AG08396 (cell line): ENCODE measurements at places on chromosomes 1 and 21.
A peak's percentile ranks its signal among the peaks of the same experiment; 100 is the strongest.

- no peak for DNase-seq
Observed at GRCh38 chr1:118118469-118118868, 66.6 kb downstream of the SPAG17 start.

DNA sequence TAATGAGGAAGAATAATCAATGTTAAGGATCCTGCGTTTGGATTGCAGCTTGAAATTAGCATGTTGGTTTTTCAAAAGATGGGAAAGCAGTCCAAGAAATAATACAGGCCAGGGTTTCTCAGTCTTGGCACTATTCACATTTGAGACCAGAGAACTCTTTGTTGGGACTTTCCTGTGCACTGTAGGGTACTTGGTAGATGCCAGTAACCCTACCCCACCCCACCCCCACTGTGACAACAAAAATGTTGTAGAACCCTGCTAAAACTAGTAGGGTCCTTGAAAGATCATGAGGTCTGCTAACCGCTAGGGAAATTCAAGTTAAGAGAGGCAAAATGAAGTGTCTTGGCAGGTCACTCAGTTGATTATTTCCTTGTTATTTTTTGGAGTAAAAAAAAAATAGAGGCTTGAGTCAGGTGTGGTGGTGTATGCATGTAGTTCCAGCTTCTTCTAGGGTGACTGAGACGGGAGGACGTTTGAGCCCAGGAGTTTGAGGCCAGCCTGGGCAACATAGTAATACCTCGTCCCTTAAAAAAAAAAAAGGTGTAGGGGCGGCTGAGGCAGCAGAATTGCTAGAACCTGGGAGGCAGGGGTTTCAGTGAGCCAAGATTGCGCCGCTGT lies 53.3 kb downstream of the SPEN start:
- no peak for DNase-seq

- DNase-seq = no peak
Observed at GRCh38 chr1:48203287-48203900, 19.1 kb upstream of the SLC5A9 start.

DNA sequence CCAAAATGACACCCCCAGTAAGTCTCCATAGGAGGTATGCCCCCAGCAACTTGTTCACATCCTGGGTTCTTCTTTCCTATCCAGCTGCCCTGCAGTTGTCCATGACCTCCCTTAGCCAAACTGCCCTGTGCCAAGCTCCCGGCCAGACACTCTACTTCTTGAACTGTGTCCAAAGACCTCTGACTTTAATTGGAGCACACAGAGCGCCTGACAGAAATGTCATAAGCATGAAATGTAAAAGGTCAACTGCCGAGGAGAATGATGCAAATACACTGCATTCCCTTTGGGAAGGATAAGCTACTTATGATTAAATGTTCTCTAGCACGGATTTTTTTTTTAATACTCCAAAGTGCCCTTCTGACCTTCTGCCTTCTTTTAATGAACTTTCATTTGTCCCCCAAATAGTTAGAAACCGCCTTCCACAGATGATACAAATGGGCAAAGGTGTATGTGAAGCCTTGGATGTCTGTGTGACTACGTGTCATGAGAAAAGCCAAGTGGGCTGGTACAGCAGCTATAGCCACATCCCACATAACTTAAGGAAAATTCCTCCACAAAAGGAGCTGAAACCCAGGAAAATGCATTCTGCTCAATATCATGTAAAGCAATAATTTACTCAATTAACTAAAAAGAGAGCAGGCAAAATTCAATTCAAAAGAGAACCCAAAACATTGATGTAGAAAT lies 26.8 kb downstream of the PALMD start:
- no peak for DNase-seq

DNA sequence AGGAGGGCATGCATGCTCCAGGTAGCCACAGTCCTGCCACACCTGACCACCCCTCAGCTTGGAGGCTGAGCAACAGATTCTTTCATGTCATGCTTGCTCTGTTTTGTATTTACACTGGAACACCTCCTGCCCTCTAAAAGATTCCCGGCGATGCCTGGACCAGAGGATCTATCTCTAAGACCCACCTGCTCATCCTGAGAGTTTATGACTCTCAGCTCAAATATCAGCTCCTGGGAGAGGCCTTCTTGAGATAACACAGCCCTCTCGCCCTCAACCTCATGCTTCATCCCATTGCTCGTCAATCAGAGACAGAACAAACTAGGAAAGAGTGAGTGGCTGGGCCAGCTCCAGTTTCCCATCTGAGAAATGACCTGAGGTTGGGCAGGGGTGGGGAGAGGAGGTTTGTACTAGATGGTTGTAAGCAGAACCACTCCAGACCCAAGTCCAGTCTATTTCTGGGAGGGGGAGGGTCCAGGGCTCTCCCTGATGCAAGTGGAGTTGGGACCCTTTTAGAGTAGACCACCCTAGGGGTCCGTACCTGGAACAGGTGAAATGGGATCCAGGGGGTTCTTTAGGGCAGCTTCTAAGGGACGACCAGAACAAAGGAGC lies 524.5 kb downstream of the MATN1 start:
- no peak for DNase-seq

DNA sequence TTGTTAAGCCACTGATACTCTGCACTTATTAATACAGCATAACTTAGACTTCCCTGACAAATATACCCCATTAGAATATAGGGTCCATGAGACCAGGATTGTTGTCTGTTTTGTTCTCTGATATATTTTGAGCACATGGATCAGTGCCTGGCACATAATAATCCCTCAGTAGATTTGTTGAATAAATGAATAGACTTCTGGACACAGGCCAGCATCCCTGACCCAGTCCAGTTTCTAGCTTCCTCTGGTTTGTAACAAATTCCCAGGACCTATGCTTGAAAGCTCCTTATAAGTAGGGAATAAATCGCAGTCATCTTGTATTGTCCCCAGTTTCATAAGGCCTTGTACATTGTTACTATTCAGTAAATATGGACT lies 58.2 kb upstream of the GADD45A start:
- DNase-seq = no peak

GRCh38 chr21:44994047-44994694 lies 54.3 kb downstream of the SLX9 start:
- no peak for DNase-seq

GRCh38 chr1:154190550-154190949 lies 1.4 kb downstream of the TPM3 start:
- DNase-seq = peak; percentile 16

- DNase-seq = no peak
Observed at GRCh38 chr1:195053478-195053877, 1554.8 kb downstream of the KCNT2 start.

GRCh38 chr1:77313491-77313890 lies 31.7 kb downstream of the AK5 start:
- DNase-seq = no peak

DNA sequence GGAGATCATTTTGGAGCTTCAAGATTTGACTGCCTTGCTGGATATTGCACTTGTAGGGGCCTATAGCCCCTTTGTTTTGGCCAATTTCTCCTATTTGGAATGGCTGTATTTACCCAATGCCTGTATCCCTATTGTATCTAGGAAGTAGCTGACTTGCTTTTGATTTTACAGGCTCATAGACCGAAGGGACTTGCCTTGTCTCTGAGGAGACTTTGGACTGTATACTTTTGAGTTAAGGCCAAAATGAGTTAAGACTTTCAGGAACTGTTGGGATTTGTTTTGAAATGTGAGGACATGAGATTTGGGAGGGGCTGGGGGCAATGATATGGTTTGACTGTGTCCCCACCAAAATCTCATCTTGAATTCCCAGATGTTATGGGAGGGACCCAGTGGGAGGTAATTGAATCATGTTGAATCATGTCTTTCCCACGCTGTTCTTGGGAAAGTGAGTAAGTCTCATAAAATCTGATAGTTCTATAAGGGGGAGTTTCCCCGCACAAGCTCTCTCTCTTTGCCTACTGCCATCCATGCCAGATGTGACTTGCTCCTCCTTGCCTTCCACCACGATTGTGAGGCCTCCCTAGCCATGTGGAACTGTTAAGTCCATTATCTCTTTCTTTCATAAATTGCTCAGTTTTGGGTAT lies 276.1 kb downstream of the LMX1A start:
- DNase-seq = no peak

- no peak for DNase-seq
Observed at GRCh38 chr1:109763646-109764415, at the start of gene EPS8L3. Gene EPS8L3, minus strand, starts transcription at chr1:109763923. Its CDS starts 2,174 bp downstream, at chr1:109761749.

GRCh38 chr21:29271927-29272333 lies 26.8 kb upstream of the BACH1 start:
- DNase-seq = no peak

GRCh38 chr1:95095833-95096217 lies 21.3 kb upstream of the TLCD4 start:
- no peak for DNase-seq
